ENCODE measurements at places on chromosomes 1 and 21.
A peak's percentile ranks its signal among the peaks of the same experiment; 100 is the strongest.

GRCh38 chr1:59733443-59734141, 81.2 kb upstream of the HOOK1 start:
- no peak for DNase-seq

DNA sequence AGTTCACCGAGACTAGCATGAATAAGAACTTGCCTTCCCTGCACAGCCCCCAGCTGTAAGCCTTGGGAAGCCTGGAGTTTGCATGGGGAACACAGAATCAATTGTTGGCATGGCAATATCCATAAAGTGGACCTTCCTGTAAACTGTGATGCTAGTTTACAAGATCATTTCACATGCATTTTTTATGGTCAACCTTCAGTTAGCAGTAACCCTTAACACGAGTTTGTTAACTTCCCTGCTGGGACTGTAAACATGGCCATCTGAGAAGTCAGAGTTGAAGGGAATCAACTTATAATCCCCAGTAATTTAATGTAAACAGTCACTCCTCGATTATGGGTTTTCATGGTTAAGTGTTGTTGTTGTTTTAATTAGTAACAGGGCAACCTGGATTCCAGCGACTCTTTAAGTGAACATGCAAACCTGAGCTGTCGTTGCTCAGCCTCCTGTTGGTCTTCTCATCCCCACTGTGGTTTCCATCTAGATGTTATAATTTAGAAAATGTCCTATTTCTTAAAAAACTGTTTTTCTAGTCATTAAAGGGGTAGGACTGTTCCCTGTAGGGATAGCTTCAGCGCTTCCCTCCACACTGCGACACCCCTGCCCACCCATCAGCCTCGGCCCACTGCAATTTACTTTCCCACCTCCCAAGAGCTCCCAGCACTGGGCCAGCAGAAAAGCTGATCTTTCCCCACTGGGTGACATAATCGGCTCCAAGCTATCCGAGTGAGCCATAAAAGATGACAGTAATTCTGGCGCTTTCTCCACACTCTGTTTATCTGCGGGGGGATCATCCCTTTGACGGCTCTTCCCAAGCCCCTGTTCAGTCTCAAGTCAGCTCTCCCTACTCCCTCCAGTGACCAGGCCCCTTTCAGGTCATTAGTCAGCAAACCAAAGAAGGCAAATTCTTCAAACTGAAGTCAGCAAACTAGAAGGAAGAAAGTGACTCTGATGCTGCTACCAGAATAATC, 107.6 kb upstream of the IPO9 start:
- no peak for DNase-seq

DNA sequence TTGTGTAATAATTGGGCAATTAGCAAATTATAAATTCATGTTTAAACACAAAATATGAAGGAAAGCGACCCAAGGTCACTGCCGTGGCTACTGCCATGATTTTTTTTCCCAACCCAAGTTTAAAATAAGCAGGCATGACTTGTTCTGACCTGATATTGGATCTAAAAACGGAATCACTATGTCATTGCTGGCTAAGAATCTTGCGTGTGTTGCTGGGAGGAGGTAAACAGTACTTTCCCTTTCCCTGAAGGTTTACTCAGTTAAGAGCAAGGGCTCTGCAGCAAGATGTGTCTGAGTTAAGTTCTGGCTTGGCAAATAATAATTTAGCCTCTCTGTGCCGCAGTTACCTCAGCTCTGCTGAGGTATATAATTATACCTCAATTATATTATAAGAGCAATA, 125.7 kb upstream of the L1TD1 start:
- DNase-seq = peak; percentile 36

DNA sequence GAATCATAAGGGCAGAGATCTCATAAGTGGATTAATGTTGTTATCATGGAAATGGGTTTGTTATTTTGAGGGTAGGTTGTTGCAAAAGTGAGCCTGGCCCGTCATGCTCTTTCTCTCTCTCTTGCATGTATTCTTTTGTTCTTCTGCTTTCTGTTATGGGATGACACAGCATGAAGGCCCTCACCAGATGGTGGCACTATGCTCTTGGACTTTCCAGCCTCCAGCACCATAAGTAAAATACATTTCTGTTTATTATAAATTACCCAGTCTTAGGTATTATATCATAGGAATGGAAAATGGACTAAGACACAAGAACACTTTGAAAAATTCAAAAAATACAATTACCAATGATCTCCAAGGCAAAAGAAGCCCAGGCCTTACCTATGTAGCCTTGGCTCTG, 676.1 kb downstream of the PTPRU start:
- peak; percentile 17 for DNase-seq

DNA sequence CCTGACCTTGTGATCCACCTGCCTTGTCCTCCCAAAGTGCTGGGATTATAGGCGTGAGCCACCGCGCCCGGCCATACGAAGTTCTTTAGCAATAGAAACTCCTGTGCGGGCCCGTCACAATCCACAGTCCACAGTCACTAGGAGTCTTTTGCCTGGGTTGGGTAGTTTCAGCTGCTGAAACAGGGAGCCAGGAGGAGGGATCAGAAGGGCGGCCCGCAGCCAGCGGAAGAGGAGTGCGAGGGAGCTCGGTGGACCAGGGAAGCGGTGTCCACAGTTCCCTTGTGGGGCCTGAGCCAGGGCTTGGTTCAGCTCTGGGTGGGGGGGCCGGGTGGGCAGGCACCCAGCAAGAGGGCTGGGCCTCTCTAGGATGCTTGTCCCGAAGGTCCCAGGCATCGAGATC, 17.9 kb upstream of the HSPG2 start:
- no peak for DNase-seq
